Stimulated activated CD8-positive, alpha-beta memory T cell treated with anti-CD3 and anti-CD28 coated beads, Interleukin-15, amount 100 ng/mL, for 48 hours (primary cell): ENCODE measurements at places on chromosomes 5 and 9.
A peak's percentile ranks its signal among the peaks of the same experiment; 100 is the strongest.

- DNase-seq: no peak
Measured at GRCh38 chr9:34176089-34176488, 2.8 kb upstream of the UBAP1 start.

DNA sequence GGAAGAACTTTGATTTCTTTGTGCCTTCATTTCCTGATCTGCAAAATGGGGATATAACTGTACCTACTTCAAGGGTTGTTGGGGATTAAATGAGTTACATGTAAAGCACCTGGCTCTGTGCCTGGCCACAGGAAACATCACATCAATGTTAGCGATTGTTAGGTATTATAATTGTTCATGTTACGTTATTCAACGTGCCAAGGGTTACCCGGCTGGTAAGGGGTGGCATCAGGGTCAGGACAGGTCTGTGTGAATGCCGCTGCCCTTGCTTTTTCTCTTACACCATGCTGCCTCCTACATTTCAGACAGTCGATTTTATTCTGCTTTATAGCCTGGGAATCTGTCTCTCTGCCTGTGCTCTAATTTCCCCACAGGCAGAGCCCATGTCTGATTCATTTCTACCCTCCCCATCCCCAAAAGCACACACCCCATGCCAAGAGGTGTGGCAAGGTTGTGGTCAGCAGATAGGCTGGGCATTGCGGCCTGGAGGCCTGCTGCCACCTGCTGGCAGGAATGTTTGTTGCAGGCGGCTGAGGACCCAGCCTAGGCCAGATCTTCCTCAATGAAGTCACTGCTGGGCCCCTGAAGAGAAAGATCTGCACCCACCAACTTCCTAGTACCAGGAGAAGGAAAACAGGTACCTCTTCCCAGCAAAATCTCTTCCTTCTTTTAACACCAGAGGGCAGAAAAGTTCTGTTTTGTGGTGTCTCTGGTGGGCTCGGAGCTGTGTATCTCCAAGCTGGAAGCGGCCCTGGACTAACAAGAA is 5.3 kb downstream of the ANKS6 start:
- peak; percentile 50 for DNase-seq

DNA sequence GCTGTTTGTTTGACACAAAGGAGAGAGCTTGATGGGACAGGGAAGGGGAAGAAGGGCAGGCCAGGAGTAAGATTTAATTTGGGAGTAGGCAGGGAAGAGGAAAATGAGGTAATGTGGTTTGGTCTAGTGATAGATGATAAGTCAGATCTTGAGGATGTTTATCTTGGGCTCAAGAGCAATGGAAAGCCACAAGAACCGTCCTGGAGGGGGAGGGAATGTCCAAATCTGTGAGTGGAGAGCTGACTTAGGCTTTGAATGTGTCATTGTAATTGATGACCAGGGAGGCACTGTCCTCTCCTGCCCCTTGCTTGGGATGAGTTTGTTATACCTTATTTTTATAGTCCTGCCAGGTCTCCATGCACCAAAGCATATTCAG is 37.5 kb downstream of the MAMDC2 start:
- no peak for DNase-seq

- no peak for DNase-seq
Measured at GRCh38 chr9:5632540-5632939, 3.6 kb downstream of the RIC1 start.

- no peak for DNase-seq
Measured at GRCh38 chr5:179342577-179342976, 2.7 kb downstream of the ADAMTS2 start.

DNA sequence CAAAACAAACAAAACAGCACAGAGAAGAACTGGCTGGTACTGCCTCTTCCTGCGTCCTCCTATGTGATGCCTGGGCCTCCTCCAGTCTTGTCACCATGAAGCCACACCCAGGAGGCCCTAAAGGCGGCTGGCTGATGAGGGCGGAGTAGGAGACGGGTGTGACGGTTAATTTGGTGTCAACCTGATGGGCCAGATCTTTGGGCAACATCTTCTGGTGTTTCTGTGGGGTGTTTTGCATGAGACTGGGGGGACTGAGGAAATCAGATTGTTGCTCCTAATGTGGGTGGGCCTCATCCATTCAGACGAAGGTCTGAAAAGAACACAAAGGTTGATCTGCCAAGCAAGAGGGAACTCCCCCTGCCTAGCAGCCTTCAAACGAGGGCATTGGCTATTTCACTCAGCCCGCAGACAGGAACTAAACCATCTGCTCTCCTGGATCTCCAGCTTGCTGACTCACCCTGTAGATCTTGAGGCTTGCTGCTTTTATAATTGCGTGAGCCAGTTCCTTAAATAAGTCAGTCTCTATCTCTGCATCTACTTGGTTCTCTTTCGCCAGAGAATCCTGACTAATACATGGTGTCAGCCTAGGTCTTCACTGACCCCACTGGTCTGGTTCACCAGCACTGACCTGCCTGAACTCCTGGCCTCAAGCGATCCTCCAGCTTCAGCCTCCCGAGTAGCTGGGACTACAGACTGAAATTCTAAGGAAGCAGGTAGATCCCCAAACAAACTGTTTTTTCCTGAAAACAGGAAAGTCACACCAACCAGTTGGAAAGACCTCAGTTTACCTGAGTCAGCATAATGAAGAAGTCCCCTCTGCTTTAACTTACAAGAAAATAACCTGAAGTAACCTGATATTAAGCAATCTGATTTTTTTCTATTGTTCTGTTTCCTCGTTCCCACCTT is 12.8 kb upstream of the ZFP62 start:
- no peak for DNase-seq

- no peak for DNase-seq
Measured at GRCh38 chr5:40960037-40960436, 50.7 kb downstream of the C7 start.

DNA sequence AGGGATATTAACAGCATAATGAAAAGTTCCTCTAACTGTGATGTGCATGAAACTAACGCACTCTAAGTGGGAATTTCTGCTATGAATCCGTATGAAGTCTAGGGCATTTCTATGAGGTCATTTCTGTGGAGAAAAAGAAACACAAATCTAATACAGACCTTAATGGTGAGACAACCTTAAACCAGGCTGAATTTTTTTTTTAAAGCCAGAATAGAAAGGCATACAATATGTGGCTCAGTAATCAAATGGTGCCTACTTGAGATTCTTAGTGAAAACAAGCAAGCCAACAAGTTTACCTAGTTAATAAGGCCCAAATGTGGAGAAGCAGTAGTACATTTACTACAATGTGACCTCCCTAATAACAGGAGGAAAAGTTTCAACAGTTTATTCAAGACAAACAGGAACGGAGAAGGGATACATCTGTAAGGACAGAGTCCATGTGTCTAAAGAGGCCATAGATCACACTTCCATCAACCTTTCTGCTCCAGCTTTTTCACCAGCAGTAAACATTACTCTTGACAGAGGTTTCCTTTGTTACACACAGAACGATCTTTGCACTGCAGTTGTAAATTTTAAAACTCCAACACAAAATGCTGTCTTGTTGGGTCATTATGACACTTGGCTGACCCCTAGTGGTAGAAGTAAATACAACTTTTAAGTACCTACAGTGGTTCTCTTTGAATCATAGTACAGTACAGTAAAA is 26.2 kb downstream of the CARNMT1 start:
- DNase-seq: no peak

GRCh38 chr9:100990605-100991381 is 37.7 kb upstream of the PLPPR1 start:
- no peak for DNase-seq

- DNase-seq: no peak
Measured at GRCh38 chr5:123559434-123559775, 47.4 kb downstream of the CSNK1G3 start.

- no peak for DNase-seq
Measured at GRCh38 chr9:78777747-78778146, 480.8 kb downstream of the PSAT1 start.

DNA sequence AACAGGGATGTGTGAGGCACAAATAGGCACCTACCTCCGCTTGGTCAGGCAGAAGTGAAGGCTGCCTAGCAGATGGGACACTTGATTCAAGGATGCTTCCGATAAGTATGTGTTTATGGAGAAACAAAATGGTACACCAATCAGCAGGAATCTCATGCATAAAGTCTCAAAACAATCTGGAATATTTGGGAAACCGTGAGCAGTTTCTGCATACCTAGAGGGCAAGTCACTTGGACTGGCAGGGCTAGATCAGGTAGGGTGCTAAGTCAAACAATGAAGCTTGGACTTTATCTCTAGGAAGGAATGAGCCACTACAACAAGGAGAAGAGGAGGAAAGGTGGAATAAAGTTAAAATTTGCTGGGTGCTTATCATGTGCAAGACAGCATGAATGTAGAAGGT is 5.5 kb downstream of the EPB41L4A start:
- DNase-seq: no peak

DNA sequence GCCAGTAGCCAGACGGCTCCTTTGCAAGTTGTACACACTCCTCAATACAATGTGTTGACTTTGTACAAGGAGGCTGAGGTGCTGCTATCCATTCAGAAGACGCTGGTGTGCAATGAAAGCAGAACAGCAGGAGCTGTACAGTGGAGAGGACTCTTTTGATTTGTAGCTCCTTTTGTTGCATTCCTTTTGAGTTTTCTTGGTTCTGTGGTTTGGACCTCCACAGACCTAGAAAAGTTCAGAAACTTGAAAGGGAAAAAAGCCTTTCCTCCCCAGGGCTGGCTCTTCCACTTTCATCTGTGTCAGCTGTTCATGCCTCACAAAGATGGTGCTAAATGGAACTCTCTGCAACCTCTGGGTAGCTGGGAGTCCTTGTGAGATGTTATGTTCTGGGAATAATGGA is 117.4 kb downstream of the MAT2B start:
- DNase-seq: no peak

GRCh38 chr5:34695275-34696027 is 39.3 kb downstream of the RAI14 start:
- no peak for DNase-seq

DNA sequence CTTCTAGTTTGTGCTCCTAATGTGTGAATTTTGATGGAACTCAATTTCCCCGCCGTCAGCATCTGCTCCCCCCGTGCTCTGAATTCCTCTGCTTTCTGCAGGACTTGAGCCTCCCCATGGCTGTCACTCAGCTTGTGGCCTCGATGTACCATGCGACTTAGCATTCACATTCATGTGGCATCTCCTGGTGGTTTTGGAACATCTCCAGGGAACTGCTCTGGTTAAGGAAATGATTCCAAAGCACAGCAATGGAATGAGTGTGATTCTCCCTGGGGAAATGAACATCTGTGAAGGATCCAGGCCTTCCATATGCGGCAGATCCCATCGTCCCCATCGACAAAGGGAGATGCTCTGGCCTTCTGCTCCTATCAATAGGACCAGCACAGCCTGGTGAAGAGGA is 119.0 kb downstream of the ENTREP1 start:
- no peak for DNase-seq

DNA sequence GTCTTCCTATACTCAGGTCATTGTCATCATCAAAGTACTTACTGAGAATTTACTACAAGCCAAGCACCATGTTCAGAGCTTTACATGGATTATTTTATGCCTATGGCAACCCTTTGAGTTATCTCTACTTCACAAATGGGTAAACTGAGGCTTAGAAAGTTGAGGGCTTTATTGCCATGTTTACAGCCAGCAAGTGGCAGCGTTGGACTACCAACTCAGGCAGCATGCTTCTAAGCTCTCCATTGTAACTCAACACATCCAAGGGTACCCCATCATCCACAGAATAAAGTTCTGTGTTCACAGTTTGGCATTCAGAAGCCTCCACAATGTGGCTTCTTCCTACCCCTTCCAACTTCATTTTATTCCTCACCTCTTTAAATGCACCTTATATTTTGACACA is 422.6 kb upstream of the GRIA1 start:
- DNase-seq: no peak

DNA sequence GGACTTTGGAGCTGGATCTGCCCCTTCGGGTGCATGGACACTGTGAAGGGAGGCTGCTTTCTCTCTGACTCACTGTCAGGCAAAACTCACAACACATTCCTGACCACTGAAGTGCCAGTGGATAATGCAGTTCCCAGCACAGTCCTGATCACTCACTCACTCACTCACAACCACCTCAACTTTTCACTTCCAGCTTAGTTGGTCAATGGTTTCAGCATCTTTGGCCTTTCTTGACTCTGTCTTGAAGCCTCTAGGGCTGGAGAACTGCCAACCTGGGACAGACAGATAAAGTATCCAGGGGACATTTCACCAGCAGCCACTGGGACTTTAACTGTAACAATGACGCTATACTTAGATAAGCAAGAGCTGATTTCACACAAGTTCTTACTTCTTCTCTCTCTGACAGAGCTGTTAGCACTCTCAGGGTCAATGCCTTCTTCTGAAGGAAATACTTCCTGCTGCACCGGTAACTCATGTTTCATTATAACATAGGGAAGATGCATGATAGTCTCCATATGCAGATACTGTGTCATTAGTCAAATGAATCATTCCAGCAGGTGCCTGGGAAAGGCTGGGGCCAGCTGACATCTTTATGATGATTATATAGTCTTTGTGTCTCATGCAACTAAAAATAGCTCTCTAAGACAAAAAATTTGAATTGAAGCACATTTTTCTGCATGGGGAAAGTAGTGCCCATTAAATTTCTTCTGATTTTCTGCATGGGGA is 499.0 kb downstream of the SEMA5A start:
- no peak for DNase-seq

- no peak for DNase-seq
Measured at GRCh38 chr5:152084476-152084875, 159.8 kb upstream of the GLRA1 start.

DNA sequence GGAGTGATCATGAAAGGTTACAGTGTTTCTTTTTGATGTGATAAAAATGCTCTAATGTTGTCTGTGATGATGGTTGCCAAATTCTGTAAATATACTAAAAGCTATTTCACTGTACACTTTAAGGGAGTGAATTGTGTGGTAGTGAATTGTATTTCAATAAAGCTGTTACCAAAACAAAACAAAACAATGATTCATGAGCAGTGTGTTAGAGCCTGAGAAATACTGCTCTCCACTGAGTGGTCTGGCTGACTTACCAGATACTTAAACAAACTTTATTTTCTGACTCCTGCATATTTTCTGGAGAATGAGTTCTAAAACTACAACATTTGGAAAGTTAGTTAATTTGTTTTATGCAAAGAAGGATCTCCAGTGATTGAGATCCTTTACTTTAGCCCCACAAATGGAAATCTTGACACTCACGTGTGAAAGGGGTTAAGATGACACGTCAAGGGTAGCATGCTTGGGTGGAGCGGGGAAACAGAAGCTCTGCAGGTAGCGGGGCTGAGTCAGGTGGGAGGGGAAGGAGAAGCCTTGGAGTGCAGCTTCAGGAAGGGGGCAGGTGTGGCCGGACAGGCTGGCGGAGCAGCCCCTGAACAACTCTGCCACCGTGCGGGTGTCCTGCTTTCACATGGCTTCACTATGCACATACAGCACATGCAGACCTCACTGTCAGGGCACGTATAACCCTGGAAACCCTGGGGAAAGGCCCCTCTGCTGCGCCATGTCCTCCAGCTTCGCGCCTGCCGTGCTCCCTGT is 256.7 kb downstream of the IRX1 start:
- no peak for DNase-seq
